Activated naive CD4-positive, alpha-beta T cell treated with anti-CD3 and anti-CD28 coated beads, Interleukin-2, amount 50 U/mL, for 72 hours (primary cell): ENCODE measurements at places on chromosomes 12 and 14. TPM values are rescaled to one million over a fixed set of nuclear protein-coding genes. Genes with fewer than 3 reads are reported as not detected.

Gene HPD
- not detected for total RNA-seq

Gene PZP
- not detected for total RNA-seq

Gene HOXC11
- not detected for total RNA-seq

Gene TAS2R30
- 3.9 TPM for total RNA-seq

Gene HSPB8
- not detected for total RNA-seq

Gene TMBIM4
- total RNA-seq, result 26.5 TPM

Gene C12orf42
- 0.52 TPM for total RNA-seq

Gene DAD1
- 218 TPM for total RNA-seq

GRCh38 chr12:128693115-128693514 lies 130.6 kb downstream of the SLC15A4 start:
- DNase-seq, result no peak

- DNase-seq, result peak; percentile 39
Measured at GRCh38 chr14:53151523-53152183, 1.5 kb downstream of the DDHD1 start.

DNA sequence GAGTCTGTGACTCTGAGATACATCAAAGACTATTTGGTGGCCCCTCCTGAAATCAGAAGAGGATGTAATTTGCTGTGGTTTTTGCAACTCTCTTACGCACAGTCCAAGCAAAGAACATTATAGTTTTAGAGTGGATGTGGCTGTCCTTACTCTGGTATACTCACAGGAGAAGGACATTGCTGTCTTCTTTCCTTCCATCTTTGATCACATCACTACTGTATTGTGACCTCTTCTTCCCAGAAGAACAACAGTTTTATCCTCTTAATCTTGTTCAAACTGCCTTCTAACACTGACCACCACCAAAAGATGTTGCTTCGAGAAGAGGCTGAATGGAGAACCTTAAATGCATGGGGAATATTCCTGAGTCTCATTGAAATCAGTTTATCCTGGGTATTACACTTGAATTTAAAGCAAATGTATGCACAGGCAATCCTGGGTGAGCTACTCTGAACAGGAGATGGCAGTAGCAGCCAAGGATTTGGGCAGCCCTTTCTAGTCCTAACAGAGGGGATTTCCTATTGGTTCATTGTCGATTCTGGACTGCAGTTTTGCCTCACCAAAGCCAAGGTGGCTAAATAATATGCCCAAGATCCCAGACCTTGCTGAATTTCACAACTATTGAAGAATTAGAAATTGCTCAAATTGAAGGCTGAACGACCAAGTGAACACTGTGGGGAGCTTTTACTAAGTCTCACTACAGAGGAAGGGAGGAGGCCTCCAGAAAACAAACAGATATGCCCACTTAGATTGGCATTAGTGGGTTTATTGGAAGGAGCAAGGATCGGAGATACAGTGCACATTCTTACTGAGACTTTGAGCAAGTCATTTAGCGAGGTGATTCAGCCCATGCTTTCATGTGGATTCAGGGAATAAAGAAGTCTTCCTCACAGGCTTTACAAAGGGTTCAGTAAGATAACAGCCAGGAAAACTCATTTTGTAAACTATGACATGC lies 282.8 kb downstream of the PAWR start:
- DNase-seq, result no peak

DNA sequence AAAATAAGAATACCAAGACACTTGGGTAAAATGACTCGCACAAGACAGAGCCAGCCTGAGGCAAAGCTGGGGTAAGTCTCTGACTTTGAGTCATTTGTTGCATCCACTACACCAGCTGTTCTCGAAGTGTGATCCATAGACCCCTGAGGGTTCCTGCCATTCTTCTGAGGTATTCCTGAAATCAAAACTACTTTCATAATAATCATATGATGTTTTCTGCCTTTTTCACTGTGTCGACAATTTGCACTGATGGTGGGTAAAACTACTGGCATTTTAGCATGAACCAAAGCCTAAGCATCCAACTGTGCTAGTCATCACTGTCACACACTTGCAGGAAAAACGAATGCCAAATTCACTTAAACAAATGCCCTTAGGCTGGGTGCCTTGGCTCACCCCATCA lies 135.5 kb upstream of the FUT8 start:
- DNase-seq, result no peak

GRCh38 chr12:42729535-42729900 lies 140.0 kb upstream of the PRICKLE1 start:
- no peak for DNase-seq

GRCh38 chr12:57604992-57605810 lies 577 bp downstream of the DTX3 start:
- no peak for DNase-seq

DNA sequence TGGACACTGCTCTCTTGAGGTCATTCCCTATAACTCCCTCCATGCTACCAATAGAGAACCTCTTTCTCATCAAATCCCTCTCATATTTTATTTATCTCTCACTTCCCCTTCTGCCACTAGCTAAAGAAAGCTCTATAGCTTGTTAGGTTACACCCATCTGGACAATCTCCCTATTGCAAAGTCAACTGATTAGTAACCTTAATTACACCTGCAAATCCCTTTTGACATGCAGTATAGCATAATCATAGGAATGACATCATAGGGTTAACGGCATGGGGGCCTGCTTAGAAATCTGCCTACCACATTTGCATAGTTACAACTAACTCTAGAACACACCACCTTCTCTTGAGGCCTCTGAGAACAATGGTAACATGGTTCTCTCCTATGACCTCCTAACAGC lies 181.2 kb downstream of the EMP1 start:
- DNase-seq, result no peak

DNA sequence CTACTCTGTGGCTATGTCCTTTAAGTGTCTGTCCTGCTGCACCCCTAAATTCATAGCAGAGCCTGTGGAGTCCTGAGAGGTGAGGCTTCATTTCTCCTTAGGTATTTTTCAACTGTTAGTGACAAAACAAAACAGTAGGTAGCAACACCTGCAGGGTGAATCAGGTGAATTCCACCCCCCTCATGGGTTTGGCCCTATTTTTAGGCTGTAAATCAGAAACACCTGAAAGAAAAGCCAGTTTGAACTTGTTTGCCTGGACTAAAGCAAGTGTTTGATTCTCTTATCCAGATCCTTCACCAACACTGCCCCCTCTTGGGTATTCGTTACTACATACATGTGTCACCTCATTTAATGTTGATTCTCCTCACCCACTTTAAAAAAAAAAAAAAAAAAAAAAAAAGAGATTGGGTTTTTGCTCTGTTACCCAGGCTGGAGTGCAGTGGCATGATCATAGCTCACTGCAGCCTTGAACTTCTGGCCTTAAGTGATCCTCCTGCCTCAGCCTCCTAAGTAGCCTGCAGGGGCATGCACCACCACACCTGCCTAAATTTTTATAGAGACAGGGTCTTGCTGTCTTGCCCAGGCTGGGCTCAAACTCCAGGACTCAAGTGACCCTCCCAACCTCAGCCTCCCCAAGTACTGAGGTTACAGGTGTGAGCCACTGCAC lies 10.3 kb downstream of the TBPL2 start:
- no peak for DNase-seq

DNA sequence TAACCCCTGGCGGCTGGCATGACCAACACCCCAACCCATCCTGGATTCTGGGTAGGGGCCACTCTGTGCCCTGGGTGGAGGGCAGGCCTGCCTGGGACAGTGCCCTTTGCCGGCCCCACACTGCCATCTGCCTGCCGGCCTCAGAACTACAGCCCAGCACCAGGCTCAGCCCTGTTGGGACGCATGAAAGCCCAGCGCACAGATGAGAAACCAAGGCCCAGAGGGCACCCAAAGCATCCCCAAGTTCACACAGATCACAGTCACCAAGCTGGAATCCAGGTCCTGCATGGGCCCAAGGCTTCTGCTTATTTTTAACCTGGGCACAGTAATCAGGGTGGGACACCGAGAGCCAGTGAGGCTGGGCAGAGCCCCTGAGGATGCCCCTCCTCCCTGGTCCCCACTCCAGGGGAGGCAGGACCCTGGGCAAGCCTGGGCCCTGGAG lies 26.2 kb downstream of the RFLNA start:
- peak; percentile 66 for DNase-seq
